ENCODE measurements at places on chromosomes 1 and 21. TPM values are rescaled to one million over a fixed set of nuclear protein-coding genes. Genes with fewer than 3 reads are reported as not detected.

DNA sequence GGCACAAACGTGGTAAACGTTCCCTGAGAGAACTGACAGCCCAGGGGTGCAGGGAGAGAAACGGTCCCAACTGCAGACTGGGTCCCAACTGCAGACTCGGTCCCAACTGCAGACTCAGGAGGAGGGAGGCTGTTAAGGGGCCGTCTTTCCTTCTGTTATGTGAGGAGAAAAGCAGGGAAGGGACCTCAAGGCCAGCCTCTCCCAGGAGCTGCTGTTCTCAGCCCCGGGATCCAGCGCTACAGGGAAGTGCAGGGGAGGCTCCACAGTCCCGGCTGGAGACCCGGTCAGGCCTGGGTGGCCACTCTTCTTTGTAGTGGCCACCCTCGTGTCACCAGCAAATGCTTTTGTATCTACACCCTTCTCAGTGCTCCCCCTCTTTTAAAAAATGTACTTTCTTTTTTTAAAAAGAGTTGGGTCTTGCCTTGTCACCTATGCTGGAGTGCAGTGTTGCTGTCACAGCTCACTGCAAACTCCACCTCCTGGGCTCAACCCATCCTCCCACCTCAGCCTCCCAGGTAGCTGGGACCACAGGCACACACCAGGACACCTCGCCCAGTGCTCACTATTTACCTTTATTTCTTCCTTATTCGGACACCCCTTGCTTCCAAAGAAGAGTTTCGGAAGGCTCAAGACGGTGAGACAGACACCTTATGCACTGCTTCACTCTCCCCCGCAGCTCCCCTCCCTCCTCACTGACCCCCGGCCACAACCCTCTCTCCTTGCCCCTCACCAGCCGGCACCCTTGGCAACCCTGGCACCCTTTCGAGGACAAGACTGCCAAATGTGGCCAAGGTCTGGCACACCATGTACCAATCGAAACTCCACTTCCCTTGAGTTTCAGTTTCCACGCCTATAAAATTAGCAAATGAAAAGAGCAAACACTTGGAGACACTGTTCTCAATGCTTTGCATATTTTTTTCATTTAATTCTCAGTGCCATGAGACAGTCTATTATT, 21.8 kb downstream of the CAPN2 start:
- no peak for DNase-seq

Gene LCE1A
- polyA plus RNA-seq: 1.0 TPM

GRCh38 chr21:18840239-18840638, 436.7 kb upstream of the TMPRSS15 start:
- no peak for DNase-seq

GRCh38 chr1:208207388-208208131, 36.6 kb downstream of the PLXNA2 start:
- DNase-seq: no peak

Measured in thymus (tissue), 14 donors.